ENCODE measurements at places on chromosomes 4 and X.

DNA sequence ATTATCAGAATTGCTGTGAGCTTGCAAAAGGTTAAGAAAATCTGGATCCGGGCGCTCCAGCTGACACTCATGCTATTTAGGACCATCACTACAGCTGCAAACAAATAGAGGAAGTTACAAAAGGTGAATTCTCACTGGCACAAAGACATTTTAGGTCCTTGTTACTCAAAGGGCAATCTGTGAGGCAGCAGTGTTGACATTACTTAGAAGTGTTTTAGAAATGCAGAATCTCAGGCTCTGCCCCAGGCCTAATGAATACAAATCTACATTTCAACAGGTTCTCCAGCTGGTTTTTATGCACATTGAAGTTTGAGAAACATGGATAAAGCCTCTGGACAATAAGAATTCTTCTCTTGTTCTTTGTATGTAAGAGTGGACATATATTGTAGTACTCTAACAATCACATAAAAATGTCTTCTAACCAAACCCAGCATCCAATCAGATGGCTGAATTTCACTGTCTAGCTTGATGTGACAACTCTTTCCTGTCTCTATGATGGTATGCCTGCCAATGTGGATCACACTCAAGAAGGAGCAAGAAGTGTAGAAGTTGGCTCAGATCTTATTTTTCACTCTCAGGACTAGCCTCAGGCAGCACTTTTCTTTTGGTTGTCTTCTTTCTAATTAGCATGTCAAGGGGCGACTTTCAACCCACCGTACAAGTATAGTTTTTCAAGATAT is 18.8 kb downstream of the SLC7A11 start:
- DNase-seq = no peak

DNA sequence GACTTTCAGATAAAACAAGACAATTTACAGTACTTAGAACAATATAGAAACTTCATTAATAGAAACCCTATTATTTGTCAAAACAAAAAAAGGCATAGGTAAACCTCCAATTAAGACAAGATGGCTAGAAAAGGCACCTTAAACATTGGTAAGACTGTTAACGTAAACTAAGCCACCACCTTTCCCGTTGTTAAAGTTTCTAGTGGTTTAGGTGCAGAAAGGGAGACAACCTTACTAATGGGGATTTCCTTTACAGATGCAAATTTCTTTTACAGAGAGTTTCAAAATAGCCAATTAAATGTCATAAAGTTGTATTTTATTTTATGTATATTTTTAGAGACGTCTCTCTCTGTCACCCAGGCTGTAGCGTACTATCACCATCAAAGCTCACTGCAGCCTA is 7.5 kb upstream of the NXF3 start:
- DNase-seq = no peak

GRCh38 chrX:64977830-64978229 is 1.6 kb upstream of the ZC4H2 start:
- DNase-seq = no peak

DNA sequence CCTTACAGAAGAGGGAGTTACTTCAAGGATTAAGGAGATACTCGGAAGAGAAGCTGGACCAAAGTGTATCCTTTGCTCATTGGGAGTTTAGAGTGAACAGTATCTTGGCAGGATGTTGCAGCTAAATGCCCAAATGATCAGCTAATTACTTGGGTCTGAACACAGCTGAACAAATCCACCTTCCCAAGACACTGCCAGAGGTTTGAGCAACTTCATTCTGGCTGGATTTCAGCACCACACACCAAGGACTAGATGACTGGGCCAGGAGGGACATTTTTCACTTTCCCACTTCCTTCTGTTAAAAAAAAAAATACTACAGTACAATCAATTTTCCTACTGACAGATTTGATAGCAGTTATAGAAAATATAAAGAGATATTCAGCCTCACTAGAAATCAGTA is 324.6 kb downstream of the MID1IP1 start:
- DNase-seq = no peak

DNA sequence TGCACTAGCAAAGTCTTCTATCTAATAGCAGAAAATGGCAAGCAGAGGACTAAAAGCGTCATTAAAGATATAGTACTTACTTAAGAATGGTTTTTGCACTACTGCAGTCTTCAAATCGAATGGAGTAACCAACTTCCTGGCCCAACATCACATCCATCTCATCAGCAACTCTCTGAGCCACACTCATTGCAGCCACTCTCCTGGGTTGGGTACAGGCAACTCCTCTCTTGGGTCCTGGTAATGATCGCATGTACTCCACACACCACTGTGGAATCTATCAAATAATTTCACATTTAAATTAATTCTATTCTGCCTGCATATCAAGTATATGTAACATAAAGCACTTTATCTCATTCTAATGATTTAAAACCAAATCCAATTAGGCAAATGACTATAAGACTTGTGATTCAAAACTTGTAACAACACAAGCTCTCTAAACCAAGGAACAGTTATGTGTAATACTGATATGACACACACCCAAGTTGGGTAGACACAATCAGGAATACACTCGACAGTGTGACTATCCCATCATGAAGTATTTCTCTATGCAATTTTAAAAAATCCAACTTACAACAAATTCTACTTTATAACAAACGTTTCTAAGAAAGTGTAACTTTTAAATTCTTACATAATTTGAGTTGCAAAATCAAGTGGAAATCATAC is 13.6 kb downstream of the DHX15 start:
- DNase-seq = no peak

- DNase-seq = no peak
These were observed 3.3 kb downstream of the XPNPEP2 start for GRCh38 chrX:129741880-129742758.

DNA sequence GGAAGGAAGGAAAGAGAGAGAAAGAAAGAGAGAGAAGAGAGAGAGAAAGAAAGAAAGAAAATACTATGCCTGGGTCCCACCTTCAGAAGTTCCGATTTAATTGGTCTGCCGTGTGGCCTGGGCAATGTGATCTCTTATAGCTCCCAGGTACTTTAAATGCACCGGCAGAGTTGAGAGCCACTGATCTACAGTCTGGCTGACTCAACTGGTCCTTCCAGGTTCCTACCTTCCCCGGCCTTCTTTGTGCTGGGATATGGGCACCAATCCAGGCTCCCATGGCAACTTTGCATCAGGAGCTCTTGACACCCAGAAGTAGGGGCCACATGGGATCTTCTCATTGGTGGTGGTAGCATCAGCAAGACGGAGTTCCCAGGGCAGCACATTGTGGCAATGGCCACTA is 186.5 kb upstream of the ATP6AP2 start:
- no peak for DNase-seq

DNA sequence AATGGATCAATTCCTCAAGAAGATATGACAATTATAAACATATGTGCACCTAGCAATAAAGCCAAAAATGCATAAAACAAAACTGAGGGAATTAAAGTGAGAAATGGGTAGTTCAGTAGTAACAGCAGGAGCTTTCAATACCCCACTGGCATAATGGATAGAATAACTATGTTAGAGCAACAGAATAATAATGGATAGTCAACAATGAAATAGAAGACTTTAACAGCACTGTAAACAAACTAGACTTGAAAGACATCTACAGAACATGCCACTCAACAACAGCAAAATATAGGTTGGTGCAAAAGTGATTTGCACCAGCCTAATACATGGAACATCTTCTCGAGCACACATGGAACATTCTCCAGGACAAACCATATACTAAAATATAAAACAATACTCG is 20.0 kb upstream of the MBNL3 start:
- DNase-seq = no peak

DNA sequence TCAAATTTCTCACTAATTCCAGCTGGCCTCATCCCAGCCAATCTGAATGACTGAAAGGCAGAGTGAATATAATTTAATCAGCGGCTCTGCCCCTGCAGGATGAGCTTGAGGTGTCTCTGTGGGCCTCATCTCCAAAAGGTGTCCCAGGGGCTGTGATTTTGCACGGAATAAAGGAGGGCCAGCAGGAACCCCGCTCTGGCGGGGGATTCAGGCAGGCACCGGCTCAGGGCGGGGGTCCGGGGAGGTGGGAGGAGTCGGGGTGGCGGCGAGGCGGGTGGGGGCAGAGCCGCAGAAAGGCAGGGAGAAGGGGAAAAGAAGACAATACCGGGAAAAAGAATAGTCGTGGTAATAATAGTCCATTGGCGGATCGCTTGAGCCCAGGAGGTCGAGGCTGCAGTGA is 16.0 kb upstream of the ERCC6L start:
- no peak for DNase-seq

DNA sequence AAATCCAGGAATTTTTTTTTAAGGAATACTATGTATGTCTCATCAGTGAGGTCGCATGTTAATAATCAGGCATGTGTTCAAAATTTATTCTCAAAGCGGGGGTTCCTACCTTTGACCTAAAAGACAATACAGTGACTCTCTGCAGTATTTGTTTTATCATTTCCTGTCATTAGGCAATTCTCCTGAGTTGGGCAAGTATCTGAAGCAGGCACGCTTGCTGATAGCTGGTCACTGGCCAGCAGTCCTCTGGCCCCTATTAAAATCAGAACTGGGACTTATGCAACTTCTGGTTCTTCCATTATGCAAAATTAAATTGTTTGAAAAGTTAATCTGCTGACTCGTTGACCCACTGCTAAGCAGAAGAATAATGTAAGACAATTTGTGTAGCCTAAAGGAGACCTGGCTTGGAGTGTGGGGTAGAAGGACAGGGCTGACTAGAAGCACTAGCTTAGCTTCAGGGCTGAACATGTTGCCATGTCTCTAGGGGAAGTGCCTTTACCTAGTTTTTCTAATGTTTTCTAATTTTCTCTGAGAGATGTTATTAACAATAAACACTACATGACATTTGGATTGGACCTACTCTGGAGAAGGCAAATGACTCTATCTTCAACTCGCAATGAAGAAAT is 36.0 kb upstream of the GABRA2 start:
- DNase-seq = no peak

- DNase-seq = no peak
These were observed 28.3 kb upstream of the CFAP299 start for GRCh38 chr4:80307183-80307735.

- no peak for DNase-seq
These were observed 230.8 kb downstream of the TMEM47 start for GRCh38 chrX:34426334-34426733.

DNA sequence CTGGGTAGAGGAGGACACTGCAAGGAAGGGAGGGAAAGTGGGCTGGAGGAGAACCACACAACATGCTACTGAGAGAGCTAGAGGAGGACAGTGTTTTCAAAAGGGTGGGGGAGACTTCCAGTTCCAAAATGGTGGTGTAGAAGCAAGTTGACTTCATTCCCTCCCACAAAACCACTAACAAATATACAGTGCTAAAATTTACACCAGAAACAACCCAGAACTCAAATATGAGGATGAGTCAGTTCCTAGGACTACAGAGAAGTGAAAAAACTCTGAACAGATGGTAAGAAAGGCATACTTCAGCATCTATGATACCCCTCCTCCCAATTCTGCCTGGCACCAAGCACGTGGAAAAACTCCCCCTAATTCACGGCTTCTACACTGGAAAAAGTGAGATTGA is 9.8 kb downstream of the AADAT start:
- no peak for DNase-seq

- no peak for DNase-seq
These were observed 54.0 kb downstream of the MCUB start for GRCh38 chr4:109614015-109614414.

GRCh38 chrX:134632355-134632754 is 25.9 kb downstream of the PLAC1 start:
- no peak for DNase-seq

DNA sequence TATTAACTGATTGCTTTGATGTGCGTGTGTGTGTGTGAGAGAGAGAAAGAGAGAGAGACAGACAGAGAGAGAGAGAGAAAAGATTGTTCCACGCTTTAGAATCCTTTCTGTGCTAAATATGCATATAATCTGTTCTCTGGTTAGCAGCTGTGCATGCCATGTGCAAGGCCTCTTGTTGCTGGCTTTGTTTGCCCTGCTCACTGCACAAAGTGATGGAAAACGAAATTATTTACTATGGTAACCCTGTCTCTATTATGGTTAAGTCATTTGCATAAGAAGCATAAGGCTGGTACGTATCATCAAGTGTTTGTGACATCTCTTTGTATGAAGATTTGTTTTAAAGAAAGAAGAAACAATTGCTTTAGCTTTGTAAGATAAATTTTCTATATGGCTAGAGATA is 190.2 kb upstream of the POF1B start:
- DNase-seq = no peak

GRCh38 chr4:183599690-183600089 is 59.3 kb downstream of the RWDD4 start:
- no peak for DNase-seq

DNA sequence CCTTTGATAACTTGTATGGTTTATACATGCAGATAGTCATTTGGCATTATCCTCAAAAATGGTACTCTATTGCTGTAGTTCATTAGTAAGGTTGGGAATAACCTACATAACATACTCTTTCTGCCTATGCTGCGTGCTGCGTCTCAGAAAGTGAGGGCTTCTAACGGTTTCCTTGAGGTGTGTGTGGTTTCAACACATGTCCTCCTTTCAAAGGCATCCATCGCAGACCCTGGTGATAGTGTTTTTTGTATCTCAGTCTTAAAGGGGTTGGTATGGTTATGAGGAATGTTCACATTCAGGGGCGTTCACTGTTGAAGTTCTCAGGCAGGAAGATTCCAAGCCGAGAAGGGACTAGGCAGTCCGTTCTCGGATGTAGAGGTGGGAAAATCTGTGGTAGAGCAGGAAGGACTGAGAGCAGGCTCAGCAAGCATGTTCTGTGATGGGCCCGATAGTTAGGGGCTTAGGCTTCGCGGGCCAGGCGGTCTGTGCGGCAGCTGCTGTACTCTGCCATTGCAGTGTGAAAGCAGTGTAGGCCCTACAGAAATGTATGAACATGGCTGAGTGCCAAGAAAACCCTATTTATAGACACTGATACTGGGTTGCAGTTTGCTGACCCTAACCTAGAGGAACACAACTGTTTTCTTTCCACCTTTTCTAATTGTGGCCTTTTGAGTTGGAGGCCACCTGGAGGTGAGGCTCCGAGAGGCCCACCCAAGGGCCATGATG is 123.2 kb downstream of the GPR143 start:
- DNase-seq = no peak

DNA sequence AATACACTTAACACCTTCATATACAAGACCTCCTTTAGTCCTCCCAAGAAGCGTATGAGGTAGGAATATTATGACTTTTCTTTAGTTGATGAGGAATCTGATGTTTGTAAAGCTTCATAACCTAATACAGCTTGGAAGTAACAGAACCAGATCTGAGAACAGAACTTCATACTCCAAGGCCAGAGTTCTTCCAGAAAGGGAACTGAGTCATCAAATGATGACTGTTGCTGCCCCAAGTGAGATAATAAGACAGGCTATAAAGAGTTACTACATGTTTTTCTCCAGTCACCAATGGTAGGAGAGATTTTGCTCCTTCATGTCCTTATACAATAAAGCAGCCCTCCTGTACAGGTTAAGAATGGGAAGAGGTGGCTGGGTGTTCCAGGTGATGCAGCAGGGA is 74.3 kb upstream of the ANXA3 start:
- no peak for DNase-seq

DNA sequence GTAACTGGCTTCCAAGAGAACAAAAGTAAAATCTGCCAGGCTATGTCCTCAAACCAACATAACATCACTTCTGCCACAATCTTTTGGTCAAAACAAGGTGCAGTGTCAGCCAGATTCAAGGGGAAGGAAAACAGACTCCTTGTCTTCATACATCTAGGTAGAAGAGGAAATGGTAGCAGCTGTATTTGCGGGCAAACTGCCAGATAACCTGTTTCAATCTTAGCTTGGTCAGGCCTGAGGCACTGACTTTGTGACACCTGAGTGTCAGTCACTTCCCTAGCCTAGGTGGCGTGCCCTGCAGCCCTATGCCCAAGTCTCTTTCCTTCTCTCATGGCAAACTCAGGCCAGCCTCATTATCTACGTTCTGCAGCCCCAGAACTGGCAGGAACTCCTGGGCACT is 146.2 kb upstream of the JADE1 start:
- no peak for DNase-seq

- DNase-seq = no peak
These were observed 67.7 kb upstream of the EFNB1 start for GRCh38 chrX:68761086-68761485.
